ENCODE measurements at places on chromosomes 11 and 22. TPM values are rescaled to one million over a fixed set of nuclear protein-coding genes. Genes with fewer than 3 reads are reported as not detected.

The APLNR gene
- total RNA-seq = not detected

DNA sequence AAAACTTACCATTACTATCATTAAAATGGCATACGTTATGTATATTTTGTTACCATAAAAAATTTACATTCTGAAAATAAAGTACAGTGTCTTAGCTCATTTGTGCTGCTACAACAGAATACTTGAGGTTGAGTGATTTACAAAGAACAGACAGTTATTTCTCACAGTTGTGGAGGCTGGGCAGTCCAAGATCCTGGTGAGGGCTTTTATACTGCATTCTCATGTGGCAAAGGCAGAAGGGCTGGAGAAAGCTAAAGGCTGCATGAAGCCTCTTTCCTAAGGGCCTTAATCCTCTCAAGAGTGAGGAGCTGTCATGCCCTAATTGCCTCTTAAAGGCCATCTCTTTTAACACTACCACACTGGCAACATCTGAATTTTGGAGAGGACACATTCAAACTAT, 13.3 kb downstream of the GGTLC2 start:
- no peak for DNase-seq

The HEPN1 gene
- total RNA-seq = 0.05 TPM

The MMP10 gene
- total RNA-seq = not detected

DNA sequence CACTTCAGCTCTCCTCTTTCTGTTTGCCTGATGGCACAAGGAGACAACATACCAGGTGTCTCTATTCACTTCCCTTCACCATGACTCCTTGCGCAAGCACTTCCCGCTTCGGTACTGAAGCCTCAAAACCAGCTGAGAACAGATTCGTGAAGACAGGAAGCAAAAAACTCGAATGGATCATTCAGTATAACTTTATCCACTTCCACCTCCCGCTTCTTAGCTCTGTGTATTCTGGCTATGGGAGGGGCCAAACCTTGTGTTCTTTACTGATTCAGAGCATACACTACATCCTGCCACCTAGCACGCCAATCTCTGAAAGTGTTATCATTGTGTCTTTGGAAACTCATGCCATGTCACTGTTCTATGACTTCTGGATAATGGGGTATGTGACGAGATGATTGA, 62.2 kb upstream of the ADA2 start:
- no peak for DNase-seq

DNA sequence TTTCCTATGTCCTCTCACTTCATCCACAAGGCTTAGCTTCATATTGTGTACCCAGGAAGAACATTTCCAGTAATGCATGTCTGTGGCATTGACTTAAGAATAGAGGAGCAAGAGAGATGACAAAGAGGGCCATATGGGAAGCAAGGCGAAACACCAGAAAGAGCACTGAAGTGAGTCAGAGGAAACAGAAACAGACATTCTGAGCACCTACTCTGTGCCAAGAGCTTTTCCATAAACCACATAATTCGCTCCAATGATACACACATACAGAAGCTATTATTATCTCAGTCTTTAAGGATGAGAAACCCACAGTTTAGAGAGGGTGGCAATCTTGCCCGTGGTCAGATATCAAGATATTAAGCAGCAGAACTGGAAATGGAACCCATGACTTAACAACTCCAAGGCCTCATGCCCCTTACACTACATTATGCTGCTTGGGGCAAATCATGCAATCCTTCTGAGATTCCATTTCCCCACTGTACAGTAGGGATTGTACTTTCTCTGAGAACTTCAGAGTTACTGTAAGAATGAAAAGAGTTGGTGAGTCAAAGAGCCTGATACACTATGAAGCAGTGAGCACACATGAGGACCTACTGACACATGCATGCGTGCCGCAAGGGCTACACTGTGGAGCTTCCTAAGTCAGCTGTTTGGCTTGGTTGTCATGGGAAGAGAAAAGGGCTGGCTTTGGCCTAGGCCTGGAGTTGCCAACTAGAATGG, 126.6 kb downstream of the KCNC1 start:
- DNase-seq = peak; percentile 73

GRCh38 chr22:43312608-43313007, 30.6 kb downstream of the SCUBE1 start:
- DNase-seq = no peak

DNA sequence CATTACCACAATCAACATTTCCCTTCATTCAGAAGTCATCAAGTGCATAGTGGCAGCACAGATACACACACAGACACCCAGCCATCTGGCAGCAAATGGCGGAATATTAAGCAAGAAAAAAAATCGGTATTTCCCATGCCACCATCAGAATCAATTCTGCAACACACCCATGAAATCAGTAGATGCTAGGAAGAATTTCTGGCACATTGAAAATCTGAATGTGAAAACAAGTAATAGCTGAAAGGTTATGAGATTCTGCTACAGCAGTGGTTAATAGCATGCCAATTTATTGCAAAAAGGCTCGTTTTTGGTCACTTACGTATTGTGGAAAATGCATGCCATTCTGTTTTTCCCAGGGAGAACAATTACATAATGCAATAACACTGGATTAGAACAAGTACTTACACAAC, 91.1 kb downstream of the PICALM start:
- DNase-seq = no peak

DNA sequence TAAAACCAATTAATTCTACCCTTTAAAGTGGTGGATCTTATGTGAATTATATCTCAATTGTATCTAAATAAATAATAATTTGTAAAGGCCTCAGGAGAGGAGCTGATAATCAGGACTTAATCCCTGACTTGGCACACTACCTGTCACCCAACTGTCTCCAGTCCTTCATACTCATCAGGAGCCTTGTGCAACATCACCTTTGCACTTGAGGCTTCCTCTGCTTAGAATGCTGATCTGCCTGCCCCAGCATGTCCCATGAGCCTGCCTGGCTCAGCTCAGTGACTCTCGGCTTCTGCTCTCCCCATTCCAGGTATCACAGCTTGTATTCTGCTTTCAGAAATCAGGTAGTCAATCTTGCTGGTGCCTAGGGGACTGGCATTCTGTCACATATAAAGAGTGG, 43.9 kb upstream of the PRODH start:
- no peak for DNase-seq

DNA sequence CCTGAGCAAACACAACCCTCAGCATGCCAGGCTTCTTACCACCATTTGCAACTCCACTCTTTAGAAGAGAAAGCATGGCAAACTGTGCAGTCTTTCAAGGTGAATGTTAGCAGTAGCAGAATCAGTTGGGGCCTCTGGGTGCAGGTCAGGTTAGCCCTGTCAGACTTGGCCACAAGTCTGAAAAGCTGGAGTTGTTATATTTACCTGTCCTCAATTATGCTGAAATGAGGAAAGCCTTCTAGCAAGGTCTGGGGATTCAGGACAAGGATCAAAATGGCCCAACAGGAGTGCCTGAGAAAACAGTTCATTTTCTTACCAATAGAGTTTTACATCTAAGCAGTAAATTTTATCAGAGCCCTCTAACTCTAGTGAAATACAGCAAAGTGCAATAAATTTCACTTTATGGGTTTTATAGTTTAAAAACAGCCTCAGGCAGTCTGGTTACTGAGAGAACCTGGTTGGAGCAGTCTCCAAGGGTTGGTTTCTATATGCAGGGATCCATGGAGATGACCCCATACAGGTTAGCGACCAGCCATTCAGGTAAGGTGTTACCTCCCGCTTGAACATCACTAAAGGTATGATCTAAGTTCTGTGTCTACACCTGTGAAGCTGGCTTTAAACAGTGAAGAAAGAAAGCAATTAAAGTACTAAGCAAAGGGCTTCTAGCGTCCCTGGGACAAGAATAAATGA, 212.5 kb upstream of the MPPED2 start:
- DNase-seq = no peak

DNA sequence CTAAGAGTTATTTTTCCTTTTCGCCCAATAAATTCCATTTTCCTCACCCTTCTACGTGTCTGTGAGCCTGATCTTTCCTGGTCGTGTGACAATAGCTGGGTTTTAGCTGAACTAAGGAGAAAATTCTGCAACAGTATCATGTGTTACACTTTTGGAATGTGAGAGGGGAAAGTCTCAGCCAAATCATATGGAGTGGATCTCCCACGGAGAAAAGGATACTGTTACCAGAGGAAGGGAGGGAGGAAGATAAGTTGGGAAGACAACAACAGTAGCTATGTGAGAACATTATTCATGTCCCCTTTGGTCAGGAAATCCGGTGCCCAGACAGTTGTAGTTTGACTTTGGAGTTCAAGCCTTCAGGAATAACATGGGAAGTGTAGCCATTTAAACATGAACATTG, 584.0 kb upstream of the RAG2 start:
- DNase-seq = no peak

The PRAME gene
- 93.2 TPM for total RNA-seq

The MFNG gene
- not detected for total RNA-seq

GRCh38 chr11:45653277-45653676, 12.1 kb downstream of the CHST1 start:
- DNase-seq = no peak

DNA sequence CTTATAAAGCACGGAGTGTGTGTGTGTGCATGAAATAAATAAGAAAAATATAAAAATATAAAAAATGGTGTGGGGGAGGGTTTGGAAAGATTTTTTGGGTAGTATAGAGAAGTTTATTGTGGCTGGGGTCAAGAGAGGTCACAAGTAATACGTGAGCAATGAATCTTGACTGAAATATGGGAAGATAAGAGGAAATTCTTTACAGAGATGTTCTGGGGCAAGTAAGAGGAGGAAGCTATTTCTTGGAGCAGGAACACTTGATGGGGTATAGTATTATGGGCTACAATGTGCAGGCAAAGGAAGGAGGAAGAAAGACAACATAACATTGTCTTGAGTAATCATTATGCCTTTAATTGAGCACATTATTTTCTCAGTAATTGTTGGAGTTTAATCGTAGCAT, 2.1 kb downstream of the HBD start:
- no peak for DNase-seq

GRCh38 chr11:77374108-77374507, 72.6 kb upstream of the GDPD4 start:
- DNase-seq = peak; percentile 58

DNA sequence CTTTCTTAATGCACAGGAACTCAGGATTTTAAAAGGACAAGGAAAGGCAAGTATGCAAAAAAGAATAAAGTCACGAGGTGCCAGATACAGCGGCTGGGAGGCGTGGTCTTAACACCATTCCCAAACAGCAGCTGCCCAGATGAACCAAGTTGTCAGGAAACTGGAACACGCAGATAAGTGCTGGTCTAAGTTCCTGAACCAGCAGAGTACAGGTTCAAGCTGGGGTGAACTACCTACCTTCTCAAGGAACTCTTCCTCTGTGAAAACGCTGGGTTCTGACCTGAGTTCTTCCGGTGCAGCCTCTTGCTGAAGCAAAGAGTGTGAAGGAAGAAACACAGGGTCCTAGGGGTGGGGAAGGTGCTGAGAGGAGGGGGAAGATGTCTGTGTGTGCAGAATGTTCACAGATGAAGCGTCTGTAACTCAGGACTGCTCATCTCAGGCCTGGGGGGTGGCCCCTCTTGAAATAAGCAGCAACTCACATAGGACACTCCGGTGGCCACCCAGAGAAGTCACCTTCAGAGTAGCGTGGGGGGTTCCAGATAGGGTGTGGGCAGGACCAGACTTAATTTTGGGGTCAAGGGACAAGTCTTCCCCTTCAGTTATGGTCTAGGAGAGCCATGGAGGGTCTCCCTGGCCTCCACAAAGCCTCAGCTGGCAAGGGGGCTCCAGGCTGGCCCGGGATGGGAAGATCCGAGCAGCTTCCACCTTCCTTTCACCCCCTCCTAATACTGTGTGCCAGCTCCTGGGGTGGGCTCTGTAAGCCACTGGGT, 3.2 kb downstream of the TPST2 start:
- no peak for DNase-seq

DNA sequence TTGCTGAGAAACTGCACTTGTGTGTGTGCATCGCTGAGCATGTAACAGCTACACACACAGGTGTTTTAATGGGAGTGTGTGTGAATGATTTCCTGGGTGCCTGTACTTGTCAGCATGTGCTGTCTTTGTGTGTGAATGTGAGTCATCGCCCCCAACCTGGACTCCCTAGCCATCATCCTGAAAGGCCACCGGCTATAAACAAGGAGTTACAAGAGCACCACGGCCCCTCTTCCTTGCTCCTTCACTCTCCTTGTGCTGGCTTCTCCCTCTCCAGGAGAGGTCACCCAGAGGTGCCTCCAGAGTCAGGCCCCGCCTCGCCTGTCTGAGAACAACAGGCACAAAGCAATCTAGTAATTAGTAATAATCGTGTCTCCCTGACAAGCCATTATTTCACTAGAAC, 419.2 kb downstream of the BUD13 start:
- DNase-seq = no peak

GRCh38 chr22:39384750-39385480, 14.7 kb upstream of the TAB1 start:
- no peak for DNase-seq

DNA sequence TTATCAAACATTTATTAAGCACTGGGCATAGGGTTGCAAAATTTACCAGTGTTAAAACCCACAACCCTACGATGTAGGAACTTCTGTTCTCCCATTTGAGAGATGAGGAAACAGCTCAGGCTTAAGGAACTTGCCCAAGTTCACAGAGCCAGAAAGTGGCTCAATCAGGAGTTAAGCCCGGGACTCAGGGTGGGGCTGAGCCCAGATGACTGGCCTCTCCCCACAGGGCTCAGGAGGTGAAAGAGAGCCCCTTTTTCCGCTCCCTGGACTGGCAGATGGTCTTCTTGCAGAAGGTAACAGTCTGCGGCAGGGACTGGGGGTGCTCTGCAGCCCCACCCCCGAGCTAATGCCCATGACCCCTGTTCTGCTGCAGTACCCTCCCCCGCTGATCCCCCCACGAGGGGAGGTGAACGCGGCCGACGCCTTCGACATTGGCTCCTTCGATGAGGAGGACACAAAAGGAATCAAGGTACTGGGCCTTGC, 5.6 kb upstream of the ANKRD13D start:
- no peak for DNase-seq

The NLRP14 gene
- not detected for total RNA-seq

DNA sequence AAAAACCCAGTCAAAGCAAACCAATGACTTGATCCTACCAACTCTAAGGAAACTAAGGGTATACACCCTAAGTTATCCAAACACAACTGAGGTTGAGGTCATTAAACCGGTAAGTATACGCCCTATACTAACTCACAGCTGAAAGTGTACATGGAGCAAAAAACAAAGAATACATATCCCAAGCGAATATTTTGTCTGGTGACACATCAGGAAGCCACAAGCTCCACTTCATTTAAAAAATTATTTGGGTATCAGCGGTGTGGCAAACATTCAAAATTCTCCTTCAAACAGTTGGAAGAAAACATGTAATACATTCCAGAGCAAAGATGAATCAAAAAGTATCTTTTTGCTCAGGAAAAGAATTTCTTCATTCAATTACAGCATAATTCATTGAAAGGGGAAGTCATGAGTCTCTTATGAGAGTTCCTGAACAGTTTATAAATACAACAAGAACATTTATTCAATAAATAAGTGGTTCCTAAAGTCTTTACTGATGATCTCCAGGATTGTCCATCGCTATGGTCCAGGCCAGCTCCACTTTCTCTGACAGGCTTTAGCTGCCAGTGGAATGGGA, 4.5 kb upstream of the JAML start:
- DNase-seq = no peak

Data from HT1080 (cell line).